LHCN-M2 (cell line): ENCODE measurements at places on chromosomes 11 and 22. TPM values are rescaled to one million over a fixed set of nuclear protein-coding genes. Genes with fewer than 3 reads are reported as not detected.
A peak's percentile ranks its signal among the peaks of the same experiment; 100 is the strongest.

COPB1 gene
- 232 and 235 TPM in 2 replicates for total RNA-seq

DNA sequence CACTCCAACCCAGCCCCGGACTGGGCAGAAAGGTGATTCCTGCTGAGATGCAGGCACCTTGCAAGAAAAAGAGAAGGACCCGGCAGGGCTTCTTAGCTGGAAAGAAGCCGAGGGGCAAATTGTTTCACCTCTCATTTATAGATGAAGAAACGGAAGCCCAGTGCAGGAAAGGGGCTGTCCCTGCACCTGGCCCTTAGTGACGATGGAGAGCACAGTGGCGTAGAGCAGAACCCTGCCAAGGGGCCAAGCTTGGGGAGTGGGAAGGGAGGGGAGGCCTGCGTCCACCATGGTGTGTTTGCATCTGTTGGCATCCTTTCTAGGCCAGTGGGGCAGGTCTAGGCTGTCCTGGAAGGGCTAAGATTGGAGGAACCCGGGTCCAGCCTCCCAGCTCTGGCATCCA is 7.8 kb upstream of the MS4A15 start:
- no peak for DNase-seq

DNA sequence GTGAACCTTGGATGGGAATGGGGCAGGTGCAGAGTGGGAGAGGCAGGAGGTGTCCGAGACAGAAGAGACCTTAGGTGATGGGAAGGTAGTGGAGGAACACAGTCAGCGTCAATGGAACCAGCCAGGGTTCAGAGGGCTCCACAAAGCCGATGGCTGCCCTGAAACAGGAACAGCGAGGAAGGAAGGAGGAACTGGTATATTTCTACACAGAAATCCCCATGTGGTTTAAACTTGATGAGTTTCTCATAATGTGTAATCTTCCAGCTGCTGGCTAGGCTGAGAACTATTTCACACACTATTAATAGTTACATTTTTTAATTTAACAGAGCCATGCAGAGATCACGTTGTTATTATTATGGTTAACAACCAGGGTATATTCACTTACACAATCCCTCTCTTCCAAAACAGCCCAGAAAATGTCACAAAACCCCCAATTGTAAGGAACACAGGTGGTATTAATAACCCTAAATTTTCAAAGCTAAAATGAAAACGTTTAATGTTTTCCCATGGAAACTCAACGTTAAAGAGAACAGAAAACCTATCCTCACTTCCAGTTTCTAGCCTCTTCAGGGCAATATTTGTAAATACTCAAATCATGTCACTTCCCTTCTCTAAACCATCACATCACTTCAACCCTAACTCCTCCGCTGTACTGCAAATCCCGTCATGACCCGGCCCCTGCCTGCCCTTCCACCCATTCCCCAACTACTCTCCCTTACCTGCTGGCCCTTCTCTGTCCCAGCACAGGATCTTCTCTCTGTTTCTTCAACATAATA is 74.5 kb upstream of the ARFGAP3 start:
- peak; percentile 83 for DNase-seq

TMEM126B gene
- 66.9 and 86.6 TPM in 2 replicates for total RNA-seq

DNA sequence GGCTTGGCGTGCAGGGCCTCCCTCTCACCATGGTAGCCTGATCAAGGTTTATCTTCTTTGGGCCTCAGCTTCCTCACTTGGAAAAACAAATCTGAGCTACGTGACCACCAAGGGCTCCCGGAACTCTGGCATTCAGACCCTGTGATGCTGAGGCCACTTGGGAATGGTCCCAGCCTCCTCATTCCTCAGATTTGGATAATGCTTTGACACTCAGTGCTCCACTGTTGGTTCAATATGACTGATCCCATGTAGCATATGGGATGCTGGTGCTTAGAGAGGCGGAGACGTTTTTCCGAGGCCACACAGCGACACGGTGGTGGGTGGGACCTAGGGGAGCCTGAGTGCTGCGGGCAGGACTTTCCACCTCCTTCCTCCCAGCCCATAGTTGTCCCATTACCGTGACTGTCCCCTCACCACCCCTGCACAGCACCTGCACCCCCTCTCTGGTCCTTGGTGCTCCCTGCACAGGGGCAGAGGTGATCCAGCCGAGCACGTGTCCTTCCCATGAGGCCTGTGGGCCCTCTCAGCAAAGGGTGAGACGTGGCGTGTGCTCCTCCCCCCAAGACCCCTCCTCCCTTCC is 23.1 kb downstream of the MB start:
- DNase-seq = no peak

DNA sequence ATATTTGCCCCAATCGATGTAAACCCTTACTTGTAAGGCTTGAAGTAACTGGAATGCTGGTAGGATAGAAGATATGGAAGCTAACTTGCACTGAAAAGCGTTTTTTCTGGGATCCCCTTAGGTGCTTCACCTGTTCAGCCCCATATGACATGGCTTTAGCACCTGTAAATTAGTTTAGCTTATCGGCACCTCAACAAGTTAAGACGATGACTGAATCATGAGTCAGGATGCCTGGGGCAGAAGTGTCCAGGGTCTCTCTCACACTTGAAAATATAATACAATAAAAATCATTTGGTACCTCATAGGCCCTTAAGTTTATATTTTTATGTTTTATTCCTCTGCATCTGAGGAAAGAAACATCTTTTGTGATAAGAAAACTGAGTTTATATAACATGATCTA is 409.2 kb upstream of the LRRC4C start:
- no peak for DNase-seq

SLC6A5 gene
- total RNA-seq = not detected in 2 replicates

DNA sequence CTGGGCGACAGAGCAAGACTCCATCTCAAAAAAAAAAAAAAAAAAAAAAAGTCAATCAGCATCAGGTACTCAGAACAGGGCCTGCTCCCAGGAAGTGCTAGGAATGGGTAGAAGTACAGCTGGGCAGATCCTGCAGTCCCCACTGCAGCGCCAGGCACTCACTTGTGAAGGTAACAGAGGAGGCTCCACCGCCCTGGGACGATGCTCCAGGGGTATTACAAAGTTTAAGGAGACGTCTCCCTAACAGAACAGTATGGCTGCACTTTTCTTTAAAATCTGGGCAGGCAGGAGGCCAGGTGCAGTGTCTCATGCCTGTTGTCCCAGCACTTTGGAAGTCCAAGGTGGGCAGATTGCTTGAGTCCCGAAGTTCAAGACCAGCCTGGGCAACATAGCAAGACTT is 1449.0 kb downstream of the BRD1 start:
- no peak for DNase-seq

DNA sequence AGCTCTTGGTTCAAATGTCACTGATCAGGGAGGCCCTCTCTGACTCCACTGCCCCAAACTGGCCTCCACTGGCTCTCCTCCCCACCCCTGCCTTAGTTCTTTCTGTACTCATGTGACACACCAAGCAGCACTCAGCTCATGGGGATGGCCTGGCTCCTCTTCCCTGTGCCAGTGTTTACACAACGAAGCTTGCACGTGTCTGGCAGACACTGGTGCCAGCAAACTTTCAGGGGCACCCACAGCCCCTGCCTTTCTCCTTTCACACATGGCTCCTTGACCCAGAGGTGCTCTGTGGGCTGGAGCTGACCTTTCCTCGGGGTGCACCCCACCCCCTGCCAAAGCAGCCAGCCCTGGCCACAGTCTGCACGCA is 37.6 kb upstream of the PARVG start:
- no peak for DNase-seq

PDGFB gene
- total RNA-seq = 1.2 and 4.1 TPM in 2 replicates

DNA sequence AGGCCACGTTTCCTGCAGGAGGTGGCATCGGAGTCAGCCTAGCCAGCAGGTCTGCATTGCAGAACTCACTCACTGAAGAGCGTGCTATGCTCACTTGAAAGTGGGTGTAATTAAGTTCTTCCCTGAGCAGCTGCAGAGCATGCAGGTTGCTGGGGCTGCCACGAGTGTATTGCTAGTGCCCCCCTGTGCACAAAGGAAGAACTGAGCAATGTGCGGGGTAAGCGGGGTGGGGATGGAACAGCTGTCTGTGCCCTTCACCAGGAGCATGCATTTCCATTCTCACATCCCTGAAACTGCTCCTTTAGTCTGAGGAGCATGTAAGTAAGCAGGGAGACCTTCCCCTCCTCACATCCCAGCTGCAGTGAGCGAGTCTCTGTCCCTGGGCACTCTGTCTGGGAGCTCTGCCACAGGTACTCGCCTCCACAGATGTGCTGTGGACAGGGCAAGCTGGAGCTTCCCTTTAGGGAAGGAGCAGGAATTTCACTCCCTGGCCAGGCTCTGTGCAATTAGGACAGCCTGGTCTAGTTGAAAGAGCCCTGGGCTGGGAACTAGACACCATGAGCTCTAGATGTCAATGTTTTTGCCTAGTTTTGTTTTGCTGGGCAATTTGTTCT is 1031.8 kb downstream of the NTM start:
- peak; percentile 76 for DNase-seq

TMEM86A gene
- total RNA-seq = 1.6 and 2.1 TPM in 2 replicates

GRCh38 chr22:41828516-41828915 is 4.4 kb upstream of the SREBF2 start:
- DNase-seq = no peak

DNA sequence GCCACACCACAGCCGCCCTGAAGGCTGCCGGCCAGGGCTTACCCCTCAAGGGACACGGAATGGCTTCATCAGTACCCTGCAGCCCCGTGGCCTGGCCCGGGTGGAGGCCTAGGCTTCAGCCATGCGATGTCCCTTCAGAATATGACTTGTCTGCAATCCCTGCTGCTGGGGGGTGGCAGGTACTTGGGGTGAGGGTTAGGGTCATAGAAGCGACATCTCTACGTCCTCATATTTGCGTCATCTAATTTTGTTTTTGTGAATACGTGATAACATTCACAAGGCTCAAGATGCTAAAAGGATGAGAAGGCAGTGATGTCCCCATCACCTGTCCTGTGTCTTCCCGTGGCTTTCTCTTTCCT is 6.4 kb downstream of the CCND1 start:
- no peak for DNase-seq

GRCh38 chr22:46569848-46570695 is 32.7 kb upstream of the CELSR1 start:
- no peak for DNase-seq

DNA sequence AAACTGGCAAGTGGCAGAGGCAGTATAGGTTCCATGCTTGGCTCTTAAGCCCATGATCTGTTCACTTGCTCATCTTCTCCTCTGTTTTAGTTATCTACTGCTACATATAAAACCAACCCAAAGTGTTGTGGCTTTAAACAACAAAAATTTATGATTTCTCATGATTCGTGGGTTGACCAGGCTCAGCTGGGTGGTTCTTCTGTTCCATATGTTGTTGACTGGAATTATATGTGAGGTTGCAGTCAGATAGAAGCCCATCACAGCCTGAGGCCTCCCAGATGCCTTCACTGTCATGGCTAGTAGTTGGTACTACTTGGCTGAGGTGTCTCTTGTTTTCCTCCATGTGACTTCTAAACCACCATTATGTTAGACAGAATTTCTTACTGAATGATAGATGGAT is 632.6 kb downstream of the NELL1 start:
- no peak for DNase-seq

GRCh38 chr11:108115500-108116140 is 5.7 kb upstream of the ACAT1 start:
- peak; percentile 85 for DNase-seq

MMP11 gene
- total RNA-seq = 5.5 and 7.1 TPM in 2 replicates

DNA sequence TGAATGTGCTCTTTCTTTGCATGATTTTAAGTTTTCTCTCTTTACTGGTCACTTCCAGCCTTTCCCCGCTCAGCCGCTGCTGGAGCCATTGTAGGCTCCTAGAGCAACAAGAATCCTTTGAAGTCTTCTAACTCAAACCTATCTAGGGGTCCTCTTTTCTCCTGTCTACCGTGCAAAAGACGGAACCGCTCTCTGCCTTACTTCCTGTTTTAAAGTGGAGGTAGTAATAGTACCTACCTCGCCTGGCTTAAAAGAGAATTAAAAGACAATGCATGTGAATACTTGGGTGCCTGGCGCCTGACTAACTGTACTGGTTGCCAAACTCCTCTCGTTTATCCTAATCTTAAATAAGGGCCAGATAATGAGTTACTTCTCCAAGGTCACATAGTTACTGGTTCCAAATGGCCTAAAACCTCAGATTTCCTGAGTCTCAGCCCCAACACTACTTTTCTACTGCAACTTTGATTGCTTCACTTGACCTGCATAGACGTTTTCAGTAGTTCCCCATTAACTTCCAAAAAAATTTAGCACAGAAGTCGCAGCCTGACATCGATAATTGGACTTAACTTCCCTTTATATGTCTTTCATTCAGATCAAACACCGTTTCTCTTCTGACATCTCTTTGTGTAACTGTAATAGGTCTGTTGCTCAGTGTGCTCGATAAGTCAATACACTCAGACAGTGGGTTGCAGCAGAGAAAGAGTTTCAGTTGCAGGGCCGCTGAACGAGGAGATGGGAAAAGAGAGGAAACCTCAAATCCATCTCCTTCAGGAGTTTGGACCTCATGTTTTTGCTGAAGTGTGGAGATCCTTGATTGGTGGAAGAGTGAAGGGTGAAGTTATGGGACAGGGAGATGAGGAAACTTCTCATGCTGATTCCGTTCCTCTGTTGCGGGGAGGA is 891 bp downstream of the SAMM50 start:
- DNase-seq = no peak

- no peak for DNase-seq
Measured at GRCh38 chr11:126137136-126137535, 74.3 kb downstream of the RPUSD4 start.

GRCh38 chr11:72758304-72758689 is 6.1 kb upstream of the ARAP1 start:
- no peak for DNase-seq

DNA sequence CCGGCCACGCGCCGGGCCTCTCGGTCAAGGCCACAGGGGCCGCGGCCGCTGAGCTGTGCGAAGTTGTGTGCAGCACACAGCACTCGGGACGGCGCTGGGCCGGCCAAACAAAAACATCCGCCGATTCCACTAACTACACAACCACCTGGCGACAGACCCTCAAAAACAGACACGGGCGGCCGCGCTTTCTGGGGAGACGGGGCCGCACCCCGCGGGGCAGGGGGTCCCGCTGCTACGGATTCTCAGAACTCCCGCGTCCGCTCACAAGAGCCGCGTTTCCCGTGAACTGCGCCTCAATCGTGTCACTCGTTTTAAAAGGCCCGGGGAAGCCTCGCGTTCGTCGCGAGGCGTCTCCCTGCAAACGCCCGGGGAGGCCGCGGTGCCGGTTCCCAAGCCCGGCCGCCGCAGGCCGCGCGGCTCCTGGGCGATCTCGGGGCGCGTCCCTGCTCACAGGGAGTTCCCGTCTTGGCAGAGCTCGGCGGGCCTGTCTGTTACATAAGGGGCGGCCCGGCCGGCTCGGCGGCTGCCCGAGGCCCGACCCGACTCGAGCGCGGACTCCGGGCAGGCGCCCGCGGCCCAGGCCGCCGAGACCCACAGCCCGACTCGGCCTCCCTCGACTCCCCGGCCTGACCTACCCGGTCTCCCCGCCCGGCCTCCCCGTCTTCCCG is 936 bp downstream of the BRD1 start:
- DNase-seq = peak; percentile 24
